ENCODE measurements at places on chromosomes 1 and 21. TPM values are rescaled to one million over a fixed set of nuclear protein-coding genes. Genes with fewer than 3 reads are reported as not detected.
A peak's percentile ranks its signal among the peaks of the same experiment; 100 is the strongest.

Gene TTC4
- total RNA-seq, result 27.9 TPM

Gene TMPRSS15
- total RNA-seq, result not detected

GRCh38 chr1:212607913-212608391 lies 609 bp upstream of the ATF3 start:
- DNase-seq, result no peak
- H3K4me3 ChIP-seq, result peak overlapping the region; percentile 69
- H3K4me1 ChIP-seq, result peaks cover 37% of the 10 kb centered on the region
- H3K27me3 ChIP-seq, result peaks cover 52% of the 10 kb centered on the region

Gene C1orf53
- 6.5 TPM for total RNA-seq

Gene FAM163A
- total RNA-seq, result not detected

GRCh38 chr21:41805643-41806042 lies 38.8 kb upstream of the RIPK4 start:
- H3K36me3 ChIP-seq, result peaks cover 23% of the 10 kb centered on the region
- no peak overlapping the region for H3K27ac ChIP-seq
- H3K27me3 ChIP-seq, result no peaks in the 10 kb centered on the region
- DNase-seq, result no peak

DNA sequence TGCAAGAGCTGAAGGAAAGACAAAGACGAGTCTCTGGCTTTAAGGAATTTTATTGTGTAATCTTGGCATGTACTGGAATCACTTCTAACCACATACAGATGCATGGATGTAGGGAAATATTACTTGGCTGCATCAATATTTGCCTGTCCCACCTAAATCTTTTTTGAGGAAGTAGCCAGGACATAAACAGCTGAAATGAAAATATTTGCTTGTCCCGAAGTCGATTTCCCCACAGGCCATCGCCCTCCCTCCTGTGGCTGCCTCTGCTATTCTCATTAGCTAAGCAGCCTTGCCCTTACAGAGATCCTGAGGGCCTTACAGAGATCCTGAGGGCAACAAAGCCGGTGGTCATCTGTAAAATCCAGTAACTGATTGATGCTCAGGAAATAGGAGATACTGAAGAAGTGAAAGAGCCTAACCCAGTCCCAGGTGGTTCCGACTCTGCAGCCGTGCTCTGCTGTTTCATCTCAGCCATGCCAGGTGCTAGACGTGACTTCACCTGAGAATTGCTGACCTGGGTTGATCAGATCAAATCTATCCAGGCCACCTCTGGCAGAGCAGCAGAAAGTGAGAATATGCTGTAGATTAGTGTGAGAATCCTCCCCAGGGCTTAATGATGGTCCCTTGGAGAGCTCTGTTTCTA lies 25.5 kb downstream of the MAN1C1 start:
- no peak overlapping the region for H3K4me3 ChIP-seq
- peaks cover 62% of the 10 kb centered on the region for H3K27me3 ChIP-seq
- peaks cover 13% of the 10 kb centered on the region for H3K4me1 ChIP-seq
- no peak for DNase-seq
- H3K27ac ChIP-seq, result no peak overlapping the region

Gene GPATCH2
- 26.2 TPM for total RNA-seq

Gene NAV1
- 47.0 TPM for total RNA-seq

DNA sequence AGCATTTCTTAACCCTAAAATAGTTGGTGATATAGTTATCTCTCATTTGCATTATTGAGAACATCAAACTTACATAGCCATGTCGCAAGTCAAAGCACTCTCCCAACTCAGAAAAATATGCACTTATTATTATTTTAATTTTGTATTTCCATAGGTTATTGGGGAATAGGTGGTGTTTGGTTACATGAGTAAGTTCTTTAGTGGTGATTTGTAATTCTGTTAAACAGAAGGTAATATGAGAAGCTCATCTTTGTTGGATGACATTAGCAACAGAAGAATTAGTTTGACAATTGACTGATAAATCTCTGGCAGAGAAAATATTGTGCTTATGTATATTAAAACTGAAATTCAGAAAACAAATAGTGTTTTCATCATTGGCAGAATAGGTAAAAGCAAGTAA lies 154.8 kb downstream of the NFIA start:
- H3K4me3 ChIP-seq, result no peak overlapping the region
- no peak for DNase-seq
- no peaks in the 10 kb centered on the region for H3K27me3 ChIP-seq
- no peak overlapping the region for H3K27ac ChIP-seq
- H3K4me1 ChIP-seq, result no peaks in the 10 kb centered on the region

DNA sequence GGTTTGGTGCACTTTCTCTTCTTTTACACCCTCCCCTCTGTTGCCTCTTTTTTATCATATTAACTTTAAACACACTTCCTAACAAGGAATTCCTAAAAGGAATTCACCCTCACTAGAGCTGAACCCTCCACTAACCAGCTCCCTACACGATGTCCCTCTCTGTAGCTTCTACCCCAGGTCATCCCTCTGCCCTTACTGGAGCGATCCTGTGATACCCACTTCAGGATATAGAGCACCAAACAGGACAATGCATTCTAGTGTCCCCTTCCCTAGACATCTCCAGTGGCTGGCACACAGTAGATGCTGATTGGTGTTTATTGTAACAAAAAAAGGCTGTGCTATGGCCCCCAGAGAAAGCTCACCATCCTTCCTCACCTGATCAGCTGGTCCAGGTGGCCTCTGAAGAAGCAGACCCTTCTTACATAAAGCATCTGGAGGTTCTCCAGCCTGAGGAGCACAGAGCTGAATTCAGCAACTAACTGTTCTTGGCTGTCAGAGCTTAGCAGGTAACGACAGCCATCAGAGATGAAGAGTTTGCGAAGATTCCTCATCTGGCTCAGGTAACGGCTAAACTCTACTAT lies 1.4 kb downstream of the PRAMEF18 start:
- no peaks in the 10 kb centered on the region for H3K36me3 ChIP-seq
- no peak for DNase-seq
- no peaks in the 10 kb centered on the region for H3K27me3 ChIP-seq
- no peak overlapping the region for H3K4me3 ChIP-seq
- H3K27ac ChIP-seq, result no peak overlapping the region
- no peaks in the 10 kb centered on the region for H3K4me1 ChIP-seq

DNA sequence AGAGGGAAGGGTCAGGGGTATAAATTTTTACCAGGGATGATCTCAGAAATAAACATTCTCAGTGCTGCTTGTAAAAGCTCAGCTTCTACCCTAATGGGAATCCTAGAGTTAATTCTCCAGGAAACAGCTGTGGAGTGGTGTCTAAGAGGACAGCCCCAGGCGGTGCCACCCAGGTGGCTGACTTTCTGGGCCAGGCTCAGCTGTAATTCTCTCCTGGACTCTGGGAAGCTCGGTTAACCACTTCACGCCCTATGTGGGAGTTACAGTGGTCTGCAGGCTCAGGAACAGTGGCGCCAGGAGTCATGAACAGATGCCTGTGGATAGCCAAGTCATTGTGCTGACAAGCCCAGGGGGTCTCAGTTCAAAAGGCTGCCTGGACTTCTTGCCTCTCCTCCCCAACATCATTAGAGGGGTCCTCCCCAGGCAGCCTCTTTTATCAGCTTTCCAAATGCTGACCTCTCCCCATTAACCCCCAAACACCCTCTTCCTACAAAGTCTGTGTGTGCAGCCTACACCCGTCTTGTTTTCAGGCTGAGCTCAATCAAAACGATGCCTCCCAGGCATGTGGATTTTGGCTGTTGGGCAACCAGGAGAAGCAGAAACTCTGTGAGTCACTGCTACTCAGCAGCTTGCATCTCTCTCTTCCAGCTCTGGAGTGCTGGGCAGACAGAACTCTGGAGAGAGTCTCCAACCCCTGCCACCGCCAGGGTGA lies 1.2 kb downstream of the HHIPL2 start:
- DNase-seq, result peak; percentile 92
- no peaks in the 10 kb centered on the region for H3K36me3 ChIP-seq
- peaks cover 22% of the 10 kb centered on the region for H3K4me1 ChIP-seq
- H3K27me3 ChIP-seq, result no peaks in the 10 kb centered on the region
- peak overlapping the region; percentile 52 for H3K4me3 ChIP-seq
- H3K27ac ChIP-seq, result peak overlapping the region; percentile 53

DNA sequence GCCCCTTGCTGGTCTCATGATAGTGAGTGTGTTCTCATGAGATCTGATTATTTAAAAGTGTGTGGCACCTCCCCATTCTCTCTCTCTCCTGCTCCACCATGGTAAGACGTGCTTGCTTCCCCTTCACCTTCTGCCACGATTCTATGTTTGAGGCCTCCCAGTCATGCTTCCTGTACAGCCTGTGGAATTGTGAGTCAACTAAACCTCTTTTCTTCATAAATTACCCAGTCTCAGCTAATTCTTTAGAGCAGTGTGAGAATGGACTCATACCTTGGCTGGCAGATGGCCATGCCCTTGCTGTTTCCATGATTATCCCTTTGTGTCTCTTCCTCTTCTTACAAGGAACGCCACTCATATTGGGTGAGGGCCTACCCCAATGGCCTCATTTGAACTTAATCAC lies 40.3 kb downstream of the PSMG1 start:
- no peak overlapping the region for H3K4me3 ChIP-seq
- H3K27ac ChIP-seq, result no peak overlapping the region
- H3K4me1 ChIP-seq, result no peaks in the 10 kb centered on the region
- DNase-seq, result no peak
- H3K27me3 ChIP-seq, result peaks cover 10% of the 10 kb centered on the region

Gene PDPN
- 4.7 TPM for total RNA-seq

Gene FCRL6
- not detected for total RNA-seq

DNA sequence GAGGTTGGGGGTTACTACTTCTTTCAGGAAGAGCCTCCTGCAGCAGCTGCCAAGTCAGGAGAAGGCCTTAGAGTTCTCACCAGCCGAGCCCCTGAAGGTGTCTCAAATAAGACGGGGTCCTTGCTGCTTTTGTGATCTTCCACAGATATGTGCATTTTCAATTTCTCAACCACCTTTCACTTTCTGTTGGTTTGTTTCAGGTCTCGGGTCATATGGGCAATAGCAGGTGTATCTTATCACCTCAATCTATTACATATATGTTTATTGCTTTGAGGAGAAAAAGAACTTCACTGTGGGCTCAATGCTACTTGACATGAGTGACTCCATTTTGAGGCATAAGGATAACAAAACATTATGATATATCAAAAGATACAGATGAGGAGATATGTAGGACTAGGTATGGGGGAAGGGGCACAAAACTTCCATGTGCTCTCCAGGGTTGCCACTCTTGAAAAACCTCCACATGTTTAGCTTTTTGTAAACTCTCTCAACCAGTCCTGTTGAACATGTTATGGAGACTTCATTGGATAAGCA lies 1171.4 kb upstream of the ADGRL2 start:
- H3K27ac ChIP-seq, result no peak overlapping the region
- no peak for DNase-seq
- H3K27me3 ChIP-seq, result no peaks in the 10 kb centered on the region
- H3K4me1 ChIP-seq, result no peaks in the 10 kb centered on the region
- H3K36me3 ChIP-seq, result no peaks in the 10 kb centered on the region

GRCh38 chr1:4677608-4678007 lies 23.2 kb downstream of the AJAP1 start:
- H3K4me3 ChIP-seq, result no peak overlapping the region
- H3K27me3 ChIP-seq, result no peaks in the 10 kb centered on the region
- no peak for DNase-seq
- no peaks in the 10 kb centered on the region for H3K36me3 ChIP-seq
- H3K27ac ChIP-seq, result no peak overlapping the region

DNA sequence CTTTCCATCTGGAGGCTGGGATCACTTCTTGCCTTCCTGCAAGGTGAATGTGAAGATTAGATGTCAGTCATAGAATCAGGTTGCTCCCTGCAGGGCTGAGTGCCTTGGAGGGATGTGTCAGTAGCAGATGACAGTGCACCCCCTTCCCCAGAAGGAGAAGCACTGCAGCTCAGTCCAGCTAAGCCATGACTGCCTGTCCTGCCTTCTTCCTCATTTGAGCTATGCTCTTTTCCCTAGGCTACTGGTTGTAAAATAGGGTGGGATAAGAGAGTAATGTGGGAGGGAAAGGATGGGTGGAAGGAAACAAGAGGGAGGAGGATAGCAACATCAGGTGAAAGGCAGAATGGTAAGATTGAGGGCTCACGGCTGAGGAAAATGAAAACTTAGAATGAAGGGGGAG lies 11.1 kb upstream of the FABP3 start:
- DNase-seq, result no peak
- no peaks in the 10 kb centered on the region for H3K27me3 ChIP-seq
- no peak overlapping the region for H3K27ac ChIP-seq
- no peak overlapping the region for H3K4me3 ChIP-seq
- no peaks in the 10 kb centered on the region for H3K36me3 ChIP-seq

DNA sequence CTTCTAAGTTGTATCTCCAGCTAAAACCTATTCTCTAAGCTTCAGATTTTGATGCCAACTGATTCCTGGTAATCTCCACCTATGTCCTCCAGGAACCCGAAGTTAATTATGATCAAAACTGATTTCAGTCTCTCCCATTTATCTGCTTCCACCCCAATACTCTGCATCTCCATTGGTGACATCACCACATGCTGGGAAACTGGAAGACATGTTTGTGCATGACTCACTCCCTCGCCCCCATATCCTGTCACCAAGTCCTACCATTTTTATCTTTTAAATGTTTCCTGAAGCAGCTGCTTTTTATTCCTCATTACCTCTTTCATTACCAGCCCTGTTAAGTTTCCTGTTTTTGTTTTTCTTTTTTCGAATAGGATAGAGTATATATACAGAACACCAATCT lies 228.5 kb downstream of the LRRC40 start:
- H3K27me3 ChIP-seq, result no peaks in the 10 kb centered on the region
- H3K4me3 ChIP-seq, result no peak overlapping the region
- no peaks in the 10 kb centered on the region for H3K36me3 ChIP-seq
- peak overlapping the region; percentile 22 for H3K27ac ChIP-seq

DNA sequence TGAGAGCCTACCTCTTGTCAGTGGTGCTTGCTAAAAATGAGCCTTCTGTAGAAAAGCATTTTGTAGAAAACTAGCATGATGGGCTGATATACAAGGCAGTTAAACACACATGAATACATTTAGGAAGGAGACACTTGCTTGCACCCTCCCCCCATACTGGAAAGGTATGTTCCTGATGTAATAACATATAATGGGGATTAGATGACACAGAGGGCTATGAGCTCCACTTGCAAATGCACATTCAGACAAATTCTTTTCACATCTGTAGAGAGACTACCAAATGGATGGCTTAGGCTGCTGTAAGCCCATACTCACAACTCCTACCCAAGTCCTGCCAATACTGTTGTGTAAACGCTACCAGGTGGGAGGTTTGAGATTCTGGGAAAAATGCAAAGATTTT lies 634.0 kb downstream of the SMYD3 start:
- no peaks in the 10 kb centered on the region for H3K36me3 ChIP-seq
- H3K4me3 ChIP-seq, result no peak overlapping the region
- H3K27me3 ChIP-seq, result no peaks in the 10 kb centered on the region
- peak overlapping the region; percentile 91 for H3K27ac ChIP-seq

- peaks cover 40% of the 10 kb centered on the region for H3K4me1 ChIP-seq
- DNase-seq, result peak; percentile 69
- H3K27me3 ChIP-seq, result no peaks in the 10 kb centered on the region
- H3K4me3 ChIP-seq, result no peak overlapping the region
Observed at GRCh38 chr1:168469690-168470089, 74.1 kb downstream of the XCL2 start.

All from osteoblast (primary cell).